Stimulated activated CD4-positive, alpha-beta T cell treated with anti-CD3 and anti-CD28 coated beads, Interleukin-1b, Interleukin-23, amount 100 ng/mL, for 4 hours (primary cell): ENCODE measurements at places on chromosomes 11 and 22.

- no peak for DNase-seq
These were observed 102.8 kb downstream of the ARHGAP32 start for GRCh38 chr11:129089279-129089678.

GRCh38 chr11:96234866-96235441 lies 108.0 kb downstream of the MAML2 start:
- no peak for DNase-seq

DNA sequence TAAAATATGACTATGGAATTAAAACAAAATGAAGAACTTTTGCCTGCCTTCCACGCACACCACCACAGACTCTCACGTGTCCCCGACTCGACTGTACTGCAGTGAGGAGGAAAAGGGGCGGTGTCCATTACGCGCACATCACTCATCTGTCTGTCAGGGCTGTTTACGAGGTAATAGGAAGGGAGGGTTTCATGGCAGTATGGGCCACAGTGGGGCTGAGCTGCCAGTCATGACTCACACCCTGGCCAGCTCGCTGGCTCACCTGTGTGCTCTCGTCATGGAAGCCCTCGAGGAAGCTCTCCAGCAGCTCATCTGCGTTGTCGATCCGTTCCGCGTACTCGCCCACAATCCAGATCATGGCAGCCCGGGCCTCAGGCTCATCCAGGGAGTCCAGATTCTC lies 33.5 kb upstream of the RASL10A start:
- DNase-seq, result no peak

DNA sequence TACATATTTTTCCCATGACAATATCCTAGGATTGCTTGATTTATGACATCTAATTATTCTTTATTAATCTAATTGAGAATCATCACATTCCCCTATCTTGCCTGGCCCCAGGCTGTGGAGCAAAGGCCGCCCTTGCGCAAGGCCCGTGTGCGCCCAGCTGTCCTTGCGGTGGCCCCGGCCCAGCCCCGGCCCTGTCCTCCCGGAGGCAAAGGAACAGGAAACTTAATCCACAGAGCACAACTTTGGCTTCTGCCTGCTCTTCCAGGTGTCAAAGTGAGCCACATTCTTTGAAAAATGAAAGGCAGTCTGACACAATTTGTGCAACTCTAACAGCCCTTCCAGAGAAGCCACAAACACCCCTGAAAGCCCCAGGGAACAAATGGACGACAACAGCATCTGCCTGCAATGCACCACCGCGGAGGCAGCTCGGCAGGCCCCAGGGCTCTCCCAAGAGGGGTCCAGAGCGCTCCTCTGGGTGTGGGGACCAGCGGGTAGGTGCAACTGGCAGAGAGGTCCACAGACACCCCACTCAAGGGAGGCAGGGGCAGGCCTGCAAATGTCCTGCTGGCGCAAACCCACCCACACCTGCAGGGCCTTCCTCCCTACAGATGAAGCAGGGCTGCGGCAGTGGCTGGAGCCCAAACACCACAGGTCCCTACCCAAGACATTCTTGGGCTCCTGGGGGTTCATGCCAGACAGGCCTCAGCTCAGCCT lies 30.3 kb downstream of the GNB1L start:
- DNase-seq, result no peak

DNA sequence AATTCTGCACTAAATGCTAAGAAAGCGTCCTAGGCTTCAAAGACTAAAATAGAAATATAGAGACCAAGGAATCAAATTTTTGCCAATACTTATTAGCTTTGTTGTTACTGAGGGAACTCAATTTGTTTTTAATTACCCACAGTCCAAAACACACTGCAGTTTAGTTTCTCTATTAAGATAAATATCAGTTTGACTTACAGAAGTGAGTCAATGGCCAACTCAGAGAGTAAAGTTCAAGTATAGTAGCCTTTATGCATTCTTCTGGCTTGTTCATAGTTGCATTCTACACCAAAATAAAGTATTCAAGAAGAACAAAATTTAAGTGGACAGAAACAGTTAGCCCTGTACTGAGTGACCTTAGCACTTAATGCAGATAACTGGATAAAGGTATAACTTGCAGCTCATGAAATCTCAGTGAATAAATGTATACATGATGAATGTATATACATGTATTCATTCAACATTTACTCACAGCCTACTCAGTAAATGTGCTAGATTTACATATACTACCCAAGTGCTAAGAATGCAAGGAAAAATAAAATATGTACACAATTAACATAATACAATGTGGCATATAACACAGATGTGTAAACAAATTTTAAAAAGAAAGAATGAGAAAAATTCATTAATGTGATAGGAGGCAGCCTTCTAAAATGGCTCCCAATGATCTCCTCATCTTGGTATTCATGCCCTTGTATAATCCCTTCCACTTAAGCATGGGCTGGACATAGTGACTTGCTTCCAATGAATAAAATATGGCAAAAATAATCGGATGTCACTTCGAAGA lies 9.7 kb upstream of the RNF141 start:
- no peak for DNase-seq

GRCh38 chr11:37597776-37598175 lies 999.7 kb upstream of the RAG2 start:
- DNase-seq, result no peak

DNA sequence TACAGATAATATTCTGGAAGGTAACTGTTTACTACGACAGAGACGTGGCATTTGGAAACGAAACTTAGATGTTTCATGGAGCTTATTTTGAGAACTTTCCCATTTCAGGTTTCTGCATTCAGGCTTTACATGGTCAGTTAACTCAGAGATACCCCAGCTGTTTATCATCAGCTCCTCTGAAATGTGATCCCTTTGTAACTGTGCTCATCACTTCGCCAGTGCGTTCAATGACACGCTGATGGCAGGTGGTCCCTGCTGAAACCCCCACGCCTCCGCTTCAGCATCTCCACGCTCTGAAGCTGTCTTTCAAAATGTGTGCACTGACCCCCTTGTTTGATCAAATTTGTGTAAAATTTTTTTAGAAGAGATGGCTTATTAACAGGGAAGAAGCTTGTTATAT lies 30.5 kb downstream of the ALG12 start:
- no peak for DNase-seq

DNA sequence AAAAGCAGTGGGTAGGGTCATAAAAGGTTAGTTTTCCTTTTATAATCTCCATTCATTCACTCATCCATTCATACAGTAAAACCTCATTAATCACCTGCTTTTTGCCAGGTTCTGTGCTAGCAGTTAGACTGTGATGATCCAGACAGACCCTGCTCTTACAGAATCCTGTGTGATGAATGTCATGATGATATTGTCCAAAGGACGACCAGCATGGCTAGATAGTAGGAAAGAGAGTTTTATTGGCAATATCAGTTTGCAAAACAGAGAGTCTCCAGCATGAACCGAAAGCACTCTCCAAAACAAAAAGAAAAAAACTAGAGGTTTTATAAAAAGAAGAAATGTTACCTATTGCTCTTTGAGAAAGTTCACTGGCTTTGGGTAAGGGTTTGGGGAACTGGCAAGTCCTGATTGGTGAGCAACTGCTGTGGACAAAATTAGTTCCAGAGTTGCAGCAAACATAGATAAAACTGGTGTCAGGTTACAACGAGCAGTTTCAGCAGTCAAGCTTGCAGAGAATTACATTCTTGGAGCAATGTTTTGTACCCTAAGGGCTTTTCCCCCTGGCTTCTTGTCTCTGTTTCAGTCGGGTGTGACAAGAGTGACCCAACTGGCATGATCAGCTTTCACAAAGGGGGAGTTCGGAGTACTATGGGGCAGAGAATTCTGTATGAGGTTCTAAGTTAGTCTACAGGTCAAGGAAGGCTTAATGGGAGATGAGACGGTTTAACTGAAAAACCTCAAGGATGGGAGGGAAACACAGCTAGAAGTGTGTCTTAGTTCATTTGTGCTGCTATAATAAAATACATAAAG lies 58.3 kb downstream of the HSD17B12 start:
- DNase-seq, result no peak

GRCh38 chr11:125295931-125296330 lies 131.4 kb downstream of the PKNOX2 start:
- no peak for DNase-seq

- peak; percentile 75 for DNase-seq
These were observed 734 bp downstream of the PPP1R14B start for GRCh38 chr11:64245797-64246620.

- no peak for DNase-seq
These were observed 28.0 kb downstream of the OR5B17 start for GRCh38 chr11:58330861-58331260.

DNA sequence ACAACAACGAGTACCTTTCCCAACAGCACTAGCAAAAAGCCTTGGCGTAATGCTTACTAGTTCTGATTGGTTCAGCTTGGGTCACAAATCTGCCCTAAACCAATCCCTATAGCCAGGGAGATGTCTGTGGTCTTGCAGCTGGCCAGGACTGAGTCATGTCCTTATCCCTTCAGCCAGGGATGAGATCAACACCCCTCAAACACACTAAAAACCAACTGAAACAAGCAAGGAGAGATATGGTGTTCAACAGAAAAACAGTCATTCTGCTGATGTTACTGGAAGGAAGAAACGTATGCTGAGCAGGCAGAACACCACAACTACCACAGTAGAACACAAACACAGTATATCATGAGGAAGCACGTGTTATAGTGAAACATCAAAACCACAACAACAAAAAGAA lies 375.6 kb downstream of the LARGE1 start:
- no peak for DNase-seq

DNA sequence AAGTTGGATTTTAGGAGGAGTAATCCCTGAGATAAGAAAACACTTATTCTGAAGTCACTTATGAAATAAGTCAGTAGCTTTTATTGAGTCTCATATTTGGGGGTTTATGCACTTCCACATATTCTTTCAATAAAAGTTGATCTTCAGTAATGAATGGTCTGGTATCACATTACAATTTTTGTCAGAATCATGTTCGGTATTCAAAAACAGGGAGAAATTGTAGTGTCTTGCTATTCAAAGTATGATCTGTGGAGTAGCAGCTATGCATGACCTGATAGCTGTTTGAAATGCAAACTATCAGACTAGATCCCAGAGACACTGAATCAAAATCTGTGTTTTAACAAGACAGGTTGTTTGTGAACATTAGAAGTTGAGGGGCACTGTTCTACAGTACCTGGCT lies 857.6 kb downstream of the METTL15 start:
- no peak for DNase-seq

- DNase-seq, result no peak
These were observed 6.1 kb downstream of the WNT7B start for GRCh38 chr22:45970705-45971407.

DNA sequence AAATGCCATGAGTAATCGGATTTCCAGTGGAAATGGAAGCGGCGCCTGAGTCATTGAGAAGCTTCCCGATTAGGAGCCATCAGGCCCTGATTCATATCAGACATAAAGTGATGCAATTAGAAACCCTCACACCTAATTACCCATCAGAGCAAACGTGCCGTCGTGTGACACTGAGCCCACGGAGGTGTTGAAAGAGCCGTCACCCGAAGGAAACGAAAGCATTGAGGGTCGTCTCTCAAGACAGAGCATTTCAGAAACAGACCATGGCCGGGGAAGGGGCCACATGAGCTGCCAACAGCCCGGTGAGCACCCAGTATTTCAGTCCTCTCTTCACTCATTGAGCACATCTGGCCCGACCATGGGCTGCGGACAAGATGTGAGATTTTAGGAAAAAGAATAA lies 829.3 kb downstream of the TBC1D22A start:
- no peak for DNase-seq

DNA sequence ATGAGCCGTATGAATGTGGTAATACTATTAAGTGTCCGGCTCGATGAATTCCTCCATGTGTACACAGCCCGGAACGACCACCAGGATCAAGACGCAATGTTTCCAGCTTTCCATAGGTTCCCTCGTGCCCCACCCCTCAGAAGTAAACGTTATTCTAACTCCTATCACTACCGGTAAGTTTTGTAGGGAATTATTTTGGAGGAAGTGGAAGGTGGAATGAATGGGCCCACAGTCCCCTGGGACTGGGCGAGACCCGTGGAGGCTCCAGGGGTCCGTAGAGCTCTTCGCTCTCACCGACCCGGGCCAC lies 720 bp upstream of the FAR1 start:
- no peak for DNase-seq

GRCh38 chr11:60978546-60979380 lies 7.3 kb downstream of the CD6 start:
- no peak for DNase-seq

GRCh38 chr22:37568012-37568411 lies 7.7 kb downstream of the CDC42EP1 start:
- no peak for DNase-seq

DNA sequence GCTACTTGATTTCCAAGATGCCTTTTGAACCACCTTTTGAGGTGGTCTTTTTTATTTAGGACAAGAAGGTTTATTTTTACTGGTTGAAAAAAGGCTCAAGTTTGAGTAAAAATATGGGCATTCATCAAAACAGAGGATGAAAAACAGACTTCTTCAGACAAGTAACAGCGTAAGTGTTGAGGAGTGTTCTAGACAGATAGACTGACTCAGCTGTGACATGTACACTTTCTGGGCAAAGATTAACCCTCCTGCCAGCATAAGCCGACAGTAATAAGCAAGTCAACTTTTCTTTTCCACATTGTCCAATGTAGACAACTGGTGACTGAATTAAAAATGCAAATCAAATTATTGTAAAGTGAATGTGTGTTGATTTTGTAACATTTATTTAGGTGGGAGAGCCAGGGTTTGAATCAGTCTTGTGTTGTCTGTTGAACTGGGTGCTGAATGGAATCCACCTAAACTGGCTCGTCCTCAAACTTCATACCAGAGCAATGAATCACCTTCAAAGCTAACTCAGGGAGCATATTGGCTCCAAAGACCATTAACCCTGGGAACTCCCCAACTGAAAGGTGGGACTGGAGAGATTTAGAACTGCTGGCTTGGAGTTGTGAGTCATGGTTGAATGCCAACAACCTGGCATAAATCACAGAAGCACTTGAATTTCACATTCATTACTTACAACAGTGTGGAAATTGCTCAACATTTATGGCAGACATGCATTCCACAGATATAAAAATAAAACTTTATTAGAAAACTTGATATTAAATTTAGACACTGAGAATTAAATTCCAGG lies 377.0 kb downstream of the ETS1 start:
- DNase-seq, result no peak

- no peak for DNase-seq
These were observed 70.2 kb downstream of the PHF21A start for GRCh38 chr11:46051102-46051501.

DNA sequence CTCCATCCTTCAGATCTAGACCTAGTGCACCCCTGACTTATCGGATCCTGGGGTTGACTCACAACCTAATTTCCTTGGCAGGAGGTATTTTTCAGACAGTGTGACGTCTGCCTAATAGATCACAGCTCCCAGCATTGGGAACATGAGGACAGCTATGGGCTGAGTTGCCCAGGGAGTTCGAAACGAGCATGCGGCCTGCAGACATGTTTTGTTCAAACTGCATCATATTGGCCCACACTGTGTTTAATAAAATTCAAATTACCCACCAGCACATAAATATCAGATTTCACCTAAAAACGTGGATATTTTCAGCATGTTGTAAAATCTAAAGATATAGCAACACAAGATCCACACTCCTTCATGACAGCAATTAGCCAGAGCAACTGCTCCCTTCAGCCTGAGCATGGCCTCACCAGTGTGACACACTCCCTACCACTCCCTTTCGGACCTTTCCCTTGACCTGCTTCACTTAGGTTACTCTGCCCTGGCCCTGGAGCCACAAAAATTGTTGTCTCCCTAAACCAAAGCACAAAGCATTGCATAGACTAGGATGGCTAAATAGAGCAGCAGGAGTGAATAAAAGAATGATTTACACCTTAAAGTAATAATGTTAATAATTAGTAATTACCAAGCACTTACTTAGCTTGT lies 53.6 kb upstream of the USP47 start:
- no peak for DNase-seq

GRCh38 chr22:23533771-23534191 lies 46.3 kb downstream of the IGLL1 start:
- DNase-seq, result no peak

- DNase-seq, result no peak
These were observed 32.1 kb upstream of the ACR start for GRCh38 chr22:50705851-50706351.
